ENCODE measurements at places on chromosomes 13 and 19.

DNA sequence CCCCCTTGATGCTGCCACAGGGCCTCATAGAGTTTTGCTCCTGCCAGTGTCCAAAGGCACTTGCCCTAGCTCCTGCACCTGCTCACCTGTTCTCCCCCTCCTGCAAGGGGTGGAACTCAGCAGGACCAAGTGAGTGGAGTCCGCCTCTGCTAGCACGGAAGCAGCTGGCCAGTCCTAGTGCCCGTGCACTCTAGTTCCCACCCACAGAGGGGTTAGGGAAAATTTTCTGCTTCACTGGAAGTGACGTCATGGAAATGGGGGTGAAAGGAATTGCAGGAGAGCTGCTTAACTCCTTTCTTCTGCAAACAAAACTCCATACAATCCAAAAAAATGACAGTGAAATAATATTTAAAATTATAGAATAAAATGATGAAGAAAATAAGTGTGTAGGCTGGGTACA is 609.7 kb upstream of the SLITRK1 start:
- no peak for DNase-seq

- DNase-seq: peak; percentile 73
These were observed at the start of gene REX1BD for GRCh38 chr19:18588611-18589379. REX1BD (plus strand) TSS chr19:18588798; CDS start chr19:18588802, 4 bp downstream.

GRCh38 chr13:21176982-21177284 is 475 bp downstream of the MRPL57 start:
- DNase-seq: no peak

DNA sequence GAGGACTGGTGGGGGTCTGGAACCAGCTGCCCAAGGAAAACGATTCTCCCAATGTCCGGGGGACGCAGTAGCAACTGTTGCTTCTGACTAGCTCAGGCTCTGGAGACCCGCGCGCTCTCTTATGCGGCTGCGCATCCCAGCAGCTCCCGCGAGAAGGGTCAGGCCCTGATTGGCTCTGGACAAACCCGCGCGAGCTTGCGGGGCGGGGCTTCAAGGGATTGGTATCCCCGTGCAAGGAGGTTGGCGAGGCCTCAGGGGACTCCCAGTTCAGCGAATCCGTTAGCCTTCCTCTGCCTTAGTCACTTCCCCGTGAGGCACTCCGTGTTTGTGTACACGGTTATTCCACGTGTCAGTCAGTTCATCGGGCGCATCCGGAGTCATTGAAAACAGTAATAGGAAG is 20.2 kb downstream of the SIGLECL1 start:
- DNase-seq: no peak
